ENCODE measurements at places on chromosomes 3 and 15.

DNA sequence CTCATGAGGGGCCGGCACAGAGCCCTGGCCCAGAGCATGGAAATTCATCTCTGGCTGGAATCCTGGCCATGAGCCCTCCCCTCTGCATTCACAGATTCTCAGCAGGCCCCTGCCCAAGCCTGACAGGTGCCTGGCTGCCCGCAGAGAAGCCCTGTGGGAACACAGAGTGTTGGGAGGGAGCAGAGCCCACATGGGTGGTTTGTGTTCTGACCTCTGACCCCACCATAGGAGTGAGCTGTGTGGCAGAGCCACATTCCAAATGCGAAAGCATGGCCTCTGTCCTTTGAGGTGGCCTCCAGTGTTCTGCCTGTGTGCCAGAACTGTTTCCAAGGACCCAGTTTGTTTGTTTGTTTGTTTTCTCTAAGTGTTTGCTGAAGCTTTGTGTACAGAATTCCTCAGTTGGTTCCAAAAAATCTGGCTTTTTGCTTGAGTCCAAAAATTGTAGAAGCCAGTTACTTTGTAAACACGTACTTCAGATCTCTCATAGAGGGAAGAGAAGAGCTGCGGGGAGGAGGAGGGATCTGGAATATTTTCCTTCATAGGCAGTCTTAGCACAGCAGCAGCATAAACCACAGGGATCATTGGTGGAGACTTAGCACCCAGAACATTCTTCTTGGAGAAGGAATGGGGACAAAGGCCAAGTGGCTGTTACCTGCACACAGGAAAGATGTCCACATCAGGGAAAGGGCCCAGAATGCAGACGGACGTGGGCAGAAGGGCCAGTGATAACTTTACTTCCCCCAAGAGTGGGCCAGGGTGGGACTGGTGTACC lies 36.0 kb downstream of the GRAMD2A start:
- no peak for DNase-seq

DNA sequence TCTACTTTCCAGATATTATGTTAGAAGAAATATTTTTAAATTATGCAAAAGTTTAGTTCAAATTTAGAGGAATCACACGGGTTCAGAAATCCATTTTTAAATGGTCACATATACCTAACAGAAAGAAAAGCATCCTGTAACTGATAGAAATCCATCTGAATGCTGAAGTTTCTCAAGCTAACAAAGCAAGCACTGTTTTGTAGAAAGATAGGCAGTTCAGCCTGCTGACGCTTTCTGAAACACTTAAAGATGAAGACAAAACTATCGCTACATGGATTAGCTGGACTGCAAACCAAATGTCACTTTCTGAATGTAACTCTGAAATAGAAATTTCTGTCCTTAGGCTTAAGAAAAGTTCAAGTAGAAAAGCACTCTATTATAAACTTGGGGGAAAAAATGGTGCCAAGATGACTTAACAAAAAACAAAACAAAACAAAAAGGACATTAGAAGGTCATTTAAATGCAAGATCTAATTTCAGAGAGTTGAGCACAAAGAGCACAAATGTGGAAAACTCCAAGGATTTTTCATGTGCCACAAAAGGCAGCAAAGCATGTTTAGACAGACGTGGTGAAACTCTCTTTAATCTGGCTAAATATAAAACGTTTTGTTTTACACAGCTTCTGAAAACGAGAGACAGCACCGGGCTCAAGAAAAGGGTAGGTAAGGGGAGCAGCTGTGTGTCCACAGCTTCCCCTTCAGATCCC lies 1.2 kb downstream of the PLOD2 start:
- no peak for DNase-seq

DNA sequence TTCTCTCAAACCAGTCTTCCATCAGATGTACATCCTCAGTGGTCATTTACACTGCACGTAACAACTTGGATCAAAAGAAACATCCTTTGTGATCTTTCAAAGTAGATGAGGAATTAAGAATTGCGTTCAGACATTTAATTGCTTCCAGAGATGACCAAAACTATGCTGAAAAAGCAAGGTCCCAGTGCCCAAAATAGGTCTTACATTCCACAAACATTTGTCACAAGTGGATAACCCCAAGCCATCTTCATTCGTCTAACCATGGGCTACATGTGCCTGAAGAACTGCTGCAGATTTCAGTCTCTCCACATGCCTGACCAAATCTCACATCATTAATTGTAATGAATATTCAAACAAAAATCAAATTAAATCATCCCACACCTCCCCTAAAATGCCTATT lies 273.6 kb downstream of the SHOX2 start:
- DNase-seq, result no peak

DNA sequence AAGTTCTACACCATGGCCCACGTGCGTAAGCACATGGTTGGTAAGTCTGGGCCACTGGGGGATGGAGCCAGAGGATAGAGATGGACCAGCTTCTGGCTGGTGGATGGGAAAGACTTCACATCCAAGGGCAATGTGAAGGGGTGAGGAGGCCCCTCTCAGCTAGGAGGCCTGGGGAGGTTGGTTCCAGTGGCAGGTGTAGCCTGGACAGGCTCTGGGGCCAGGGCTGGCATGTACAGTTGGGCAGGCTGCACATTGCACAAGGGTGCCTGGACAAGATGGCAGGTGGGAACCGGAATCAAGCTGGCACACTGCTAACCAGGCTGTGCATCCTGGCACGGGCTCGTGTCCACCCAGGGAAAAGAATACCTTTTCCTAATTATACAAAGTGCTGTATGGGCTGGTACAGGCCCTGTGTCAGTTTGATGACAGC lies 8.1 kb downstream of the ZBTB47 start:
- no peak for DNase-seq

- DNase-seq, result peak; percentile 65
Measured at GRCh38 chr15:85407421-85408269, 27.2 kb downstream of the AKAP13 start.

DNA sequence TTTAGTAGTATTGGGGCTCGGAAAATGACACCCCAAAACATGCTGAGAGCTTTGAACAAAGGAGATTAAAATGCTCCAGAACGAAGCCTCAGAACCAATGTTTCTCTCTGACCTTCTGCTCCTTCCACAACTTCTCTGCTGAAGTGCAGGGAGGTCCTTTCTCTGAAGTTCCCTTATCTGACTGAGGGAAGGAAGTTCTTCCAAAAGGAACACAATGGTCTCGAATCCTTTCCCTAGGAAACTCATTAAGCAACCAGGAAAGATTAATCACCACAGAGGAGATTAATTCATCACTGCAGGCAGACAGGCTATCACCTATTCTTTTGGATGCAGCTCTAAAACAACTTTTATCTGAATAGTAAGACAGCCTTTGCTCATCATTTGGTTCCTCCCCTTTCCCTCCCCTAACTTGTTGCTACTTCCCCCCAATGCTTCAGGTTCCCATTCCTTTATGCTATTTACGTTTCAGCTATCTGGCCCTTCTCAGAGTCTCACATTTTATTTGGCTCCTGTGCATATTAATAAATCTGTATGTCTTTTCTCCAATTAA lies 18.2 kb upstream of the WDR49 start:
- no peak for DNase-seq

DNA sequence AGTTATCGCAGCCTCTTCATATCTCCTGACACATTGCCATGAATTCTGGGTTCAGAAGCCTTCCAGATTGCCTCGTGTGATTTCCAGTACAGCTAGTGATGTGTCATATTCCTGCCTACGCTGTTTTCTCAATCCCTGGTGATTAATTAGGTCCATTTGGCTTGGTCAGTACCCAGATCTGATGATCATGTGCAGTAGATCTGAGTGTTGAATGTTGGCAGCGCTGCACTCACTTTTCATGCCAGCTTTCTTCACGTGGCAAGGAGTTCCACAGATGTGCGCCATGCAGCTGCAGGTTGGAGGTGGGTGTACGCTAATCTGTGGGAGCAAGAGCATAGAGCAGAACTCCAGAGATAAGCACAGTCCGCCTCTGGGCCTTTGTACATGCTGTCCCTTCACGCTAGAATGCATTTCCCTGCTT lies 86.9 kb upstream of the COL6A5 start:
- no peak for DNase-seq

DNA sequence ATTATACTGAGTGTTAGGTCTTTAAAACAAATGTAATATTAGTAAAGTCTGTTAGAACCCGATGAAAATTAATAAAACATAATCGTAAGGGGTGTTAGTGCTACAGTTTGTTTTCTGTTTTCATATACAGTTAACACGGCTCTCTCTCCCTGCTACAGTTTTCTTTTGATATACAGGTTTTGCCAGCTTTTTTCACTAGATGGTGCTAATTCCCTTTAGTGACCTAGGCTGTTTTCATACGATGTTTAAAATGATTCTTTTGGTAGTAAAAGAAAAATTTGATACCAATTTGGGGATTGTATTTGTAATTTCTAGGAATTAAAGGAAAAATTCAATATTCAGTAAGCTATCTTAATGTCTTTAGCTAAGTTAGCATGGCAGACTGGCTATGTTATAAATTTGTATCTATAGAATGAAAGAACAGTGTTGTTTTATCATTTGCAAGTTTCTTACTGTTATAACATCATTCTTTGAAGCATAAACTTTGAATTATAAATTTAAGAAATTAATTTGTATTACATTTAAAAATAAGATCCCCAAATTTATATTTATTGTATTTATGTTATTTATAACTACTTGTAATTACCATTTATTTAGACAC lies 11.5 kb downstream of the APH1B start:
- peak; percentile 49 for DNase-seq

GRCh38 chr3:157166115-157166514 lies 6.2 kb upstream of the CCNL1 start:
- DNase-seq, result no peak

DNA sequence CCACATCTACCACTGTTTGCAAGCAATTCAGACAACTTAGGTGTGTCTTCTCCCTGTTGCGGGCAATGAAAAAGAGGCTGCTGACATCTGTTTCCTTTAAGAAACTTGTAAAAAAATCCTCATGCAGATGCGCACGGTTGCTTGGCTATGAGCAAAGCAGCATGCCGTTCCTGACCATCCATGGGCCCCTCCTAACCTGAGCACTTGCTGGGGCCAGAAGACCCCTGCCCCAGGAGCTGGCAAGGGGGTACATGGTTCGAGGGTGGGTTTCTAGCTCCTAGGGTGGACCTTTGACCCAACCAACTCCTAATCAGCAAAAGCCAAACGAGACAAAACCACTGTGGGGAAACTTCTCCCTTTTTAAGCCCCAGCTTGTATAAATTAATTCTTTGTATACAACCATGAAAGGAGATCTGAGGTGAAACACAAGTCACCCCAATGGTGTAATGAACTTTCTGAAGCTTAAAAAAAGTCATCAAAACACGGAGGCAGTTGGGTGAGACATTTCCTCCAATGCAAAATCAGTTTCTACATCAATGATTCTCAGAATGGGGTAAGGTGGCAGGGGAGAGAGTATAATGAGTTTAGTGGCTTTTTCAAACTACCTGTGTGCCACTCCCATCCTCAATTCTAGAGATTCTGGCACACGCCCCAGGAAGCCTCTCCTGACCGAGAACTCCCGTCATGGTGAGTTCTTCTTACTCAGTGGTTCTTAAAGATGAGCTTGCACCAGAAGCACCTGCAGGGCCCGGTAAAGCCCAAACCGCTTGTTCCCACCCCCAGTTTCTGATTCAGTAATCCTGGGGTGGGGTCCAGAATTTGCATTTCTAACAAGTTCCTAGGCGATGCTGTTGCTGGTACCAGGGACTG lies 44.1 kb downstream of the CPN2 start:
- no peak for DNase-seq

GRCh38 chr3:159273608-159274007 lies 471.8 kb downstream of the MFSD1 start:
- DNase-seq, result peak; percentile 57

DNA sequence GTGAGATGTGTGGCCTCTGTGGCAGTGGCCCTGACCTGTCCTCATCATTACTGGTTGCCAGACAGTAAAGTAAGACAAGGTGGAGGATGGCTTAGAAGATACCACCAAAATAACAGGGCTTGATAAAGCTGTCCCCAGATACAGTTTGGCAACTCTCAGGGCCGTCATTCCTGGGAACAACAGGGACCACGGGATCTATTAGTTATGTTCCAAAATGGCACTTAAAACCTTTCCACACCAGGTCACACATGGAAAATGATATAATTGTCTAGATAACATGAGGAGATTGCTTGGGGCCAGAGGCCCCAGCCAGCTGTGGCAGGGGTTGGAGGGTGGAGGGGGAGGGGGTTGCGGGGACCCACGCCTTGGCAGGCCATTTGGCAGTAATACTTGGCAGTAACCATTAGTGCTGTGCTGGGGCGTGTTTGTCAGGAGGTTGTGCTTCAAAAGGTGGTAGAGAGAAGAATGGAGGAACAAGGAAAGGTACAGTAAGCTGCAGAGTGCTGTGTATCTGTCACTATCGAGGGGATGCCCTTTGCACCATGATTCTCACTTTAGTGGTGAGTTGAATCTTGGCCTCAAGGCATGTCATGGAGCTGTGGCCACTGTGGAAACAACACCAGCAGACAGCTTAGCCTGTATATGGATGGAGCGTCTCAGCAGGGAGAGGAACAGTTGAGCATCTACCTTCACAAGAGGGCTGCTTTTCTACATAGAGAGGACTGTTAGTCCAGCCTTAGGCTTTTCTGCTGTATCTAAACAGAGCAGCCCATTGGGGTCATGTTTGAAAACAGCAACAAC lies 14.0 kb downstream of the PLCL2 start:
- no peak for DNase-seq

DNA sequence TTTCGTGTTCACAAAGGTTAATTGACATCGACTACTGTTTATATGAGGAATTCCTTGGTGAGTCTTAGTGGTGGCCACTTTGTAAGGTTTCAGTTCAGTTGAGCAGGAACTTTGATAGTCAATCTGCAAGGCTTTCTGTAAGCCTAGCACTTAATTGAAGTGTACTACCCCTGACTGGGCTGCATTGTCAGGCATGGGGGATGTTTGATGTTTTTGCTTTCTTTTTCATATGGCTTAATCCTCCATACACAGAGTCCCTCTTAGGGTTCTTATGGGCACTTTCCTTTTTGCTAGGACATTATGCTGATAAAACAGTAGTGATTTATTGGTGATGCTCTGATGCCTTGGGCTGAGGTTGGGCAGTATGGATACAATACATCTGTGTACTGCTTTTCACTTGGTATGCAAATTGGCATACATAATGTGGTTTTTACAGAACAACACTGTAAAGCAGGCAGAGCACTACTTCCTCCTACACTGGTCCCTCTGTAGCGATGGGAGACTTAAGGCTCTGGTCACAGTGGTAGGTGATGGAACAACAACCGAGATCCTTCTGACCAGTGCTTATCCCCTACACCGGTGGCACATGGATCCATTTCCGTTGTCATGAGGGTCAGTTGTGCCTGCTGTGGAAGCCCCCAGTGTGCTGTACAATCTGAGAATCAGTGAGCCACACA lies 261.0 kb downstream of the MFSD1 start:
- no peak for DNase-seq
